Inflammatory macrophage treated with lipopolysaccharide for 4 hours (primary cell): ENCODE measurements at places on chromosomes 2 and 18.

GRCh38 chr2:205189301-205189700, 493.0 kb upstream of the NRP2 start:
- DNase-seq, result no peak

- no peak for DNase-seq
Observed at GRCh38 chr2:180169474-180169873, 162.4 kb upstream of the CWC22 start.

DNA sequence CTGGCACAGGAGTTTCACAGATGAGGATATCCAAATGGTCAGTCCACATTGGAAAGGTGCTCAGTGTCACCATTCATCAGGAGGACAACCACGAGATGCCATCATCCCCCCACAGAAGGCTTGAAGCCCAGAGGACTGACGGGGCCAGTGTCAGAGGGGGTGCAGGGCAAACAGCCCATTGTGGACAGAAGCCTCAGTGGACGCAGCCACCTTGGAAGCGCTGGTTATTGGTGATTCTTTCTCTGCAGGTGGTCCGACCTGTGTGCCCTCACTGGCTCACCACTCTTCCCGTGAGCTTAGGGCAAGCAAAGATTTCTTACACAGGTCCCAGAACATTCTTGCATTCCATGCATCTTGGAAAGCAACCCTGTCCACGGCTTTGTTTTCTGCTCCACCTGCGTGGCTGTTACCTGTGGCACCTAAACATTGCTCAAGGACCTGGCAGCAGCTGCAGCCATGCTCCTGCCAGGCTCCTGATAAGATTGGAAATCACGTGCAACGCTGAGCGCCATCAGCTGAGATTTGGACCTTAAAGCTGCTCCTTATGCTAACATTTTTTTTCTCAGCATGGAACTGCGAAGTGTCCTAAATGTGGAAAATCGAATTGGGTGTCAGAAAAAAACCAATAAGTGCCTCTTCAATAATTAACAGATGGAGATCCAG, 110.9 kb upstream of the CTDP1 start:
- DNase-seq, result no peak

- DNase-seq, result no peak
Observed at GRCh38 chr2:3460831-3461800, 58.2 kb downstream of the ADI1 start.

GRCh38 chr18:48284743-48285142, 124.4 kb downstream of the ZBTB7C start:
- DNase-seq, result no peak

- DNase-seq, result peak; percentile 83
Observed at GRCh38 chr2:58698620-58699019, 457.5 kb upstream of the FANCL start.

GRCh38 chr2:190781604-190782198, 98.9 kb upstream of the GLS start:
- DNase-seq, result peak; percentile 62

GRCh38 chr2:240879105-240879504, 10.5 kb downstream of the AGXT start:
- DNase-seq, result no peak

DNA sequence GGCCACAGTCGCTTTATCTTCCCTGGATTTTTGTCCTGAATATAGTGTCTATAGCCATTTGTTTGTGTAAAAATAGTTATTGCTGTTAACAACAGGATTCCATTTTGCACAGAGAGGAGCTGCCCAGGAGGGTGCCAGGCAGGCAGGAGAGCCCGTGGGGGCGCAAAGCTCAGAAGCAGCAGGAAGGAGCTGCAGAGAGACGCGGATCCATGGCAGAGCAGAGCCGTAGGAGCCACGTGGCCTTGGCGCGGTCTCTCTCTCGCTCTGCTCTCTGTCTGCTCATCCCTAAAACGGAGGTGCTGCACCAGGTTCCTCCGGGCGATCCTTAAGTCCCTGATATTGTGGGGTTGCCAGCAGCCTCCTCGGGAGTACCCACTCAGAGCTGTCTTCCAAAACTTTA, 185.3 kb upstream of the MYT1L start:
- DNase-seq, result no peak

- DNase-seq, result no peak
Observed at GRCh38 chr2:28543316-28544035, 47.6 kb downstream of the PLB1 start.

DNA sequence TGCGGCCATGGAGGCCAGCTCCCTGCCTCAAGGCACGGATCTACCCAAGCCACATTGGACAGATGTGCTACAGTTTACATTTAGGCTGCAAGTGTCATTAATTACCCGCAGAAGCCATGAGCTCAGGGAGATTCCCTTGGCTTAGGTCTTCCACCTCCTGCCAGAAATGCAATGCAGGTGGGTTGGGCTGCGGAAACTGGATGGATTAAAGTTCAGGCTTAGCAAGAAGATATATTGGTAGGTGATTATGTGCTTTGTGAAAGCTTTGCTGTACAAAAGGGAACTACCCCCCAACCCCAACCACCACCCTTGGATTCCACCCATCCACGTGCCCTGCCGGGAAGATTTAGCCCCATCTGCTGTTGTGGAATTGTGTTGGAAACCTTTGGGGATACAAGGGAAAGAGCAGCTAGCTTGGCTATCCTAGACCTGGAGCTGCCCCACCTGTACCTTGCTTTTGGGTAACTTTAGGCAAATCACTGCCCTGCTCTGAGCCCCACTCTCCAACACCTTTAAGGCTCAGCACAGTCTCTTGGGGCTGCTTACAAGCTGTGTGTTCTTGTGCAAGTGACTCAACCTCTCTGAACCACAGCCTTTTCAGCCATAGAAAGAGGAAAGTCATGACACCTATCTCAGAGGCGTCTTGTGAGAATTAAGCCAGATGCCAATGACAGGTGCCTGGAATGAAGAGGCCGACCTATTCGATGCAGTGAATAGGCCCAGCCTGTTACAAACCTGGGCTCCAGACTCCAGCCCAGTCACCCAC, 141.6 kb upstream of the GLI2 start:
- no peak for DNase-seq

GRCh38 chr2:171529914-171530313, 7.6 kb downstream of the CYBRD1 start:
- DNase-seq, result no peak

GRCh38 chr18:28735731-28736130, 558.8 kb upstream of the CDH2 start:
- DNase-seq, result no peak

DNA sequence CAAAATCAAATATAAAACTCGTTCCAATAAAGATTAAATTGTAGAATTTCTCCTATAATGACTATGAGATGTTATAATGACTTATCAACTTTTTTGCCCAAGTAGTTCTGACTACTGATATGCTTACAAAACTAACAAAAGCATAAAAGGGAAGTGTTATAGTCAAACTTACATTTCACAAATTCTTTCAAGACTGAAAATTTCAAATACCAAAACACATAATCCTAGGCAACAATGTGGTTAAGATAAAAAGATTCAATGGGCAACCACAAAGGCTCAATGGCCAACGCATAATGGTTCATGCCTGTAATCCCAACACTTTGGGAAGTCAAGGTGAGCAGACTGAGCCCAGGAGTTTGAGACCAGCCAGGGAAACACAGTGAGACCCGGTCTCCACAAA, 135.7 kb downstream of the USP34 start:
- peak; percentile 50 for DNase-seq

DNA sequence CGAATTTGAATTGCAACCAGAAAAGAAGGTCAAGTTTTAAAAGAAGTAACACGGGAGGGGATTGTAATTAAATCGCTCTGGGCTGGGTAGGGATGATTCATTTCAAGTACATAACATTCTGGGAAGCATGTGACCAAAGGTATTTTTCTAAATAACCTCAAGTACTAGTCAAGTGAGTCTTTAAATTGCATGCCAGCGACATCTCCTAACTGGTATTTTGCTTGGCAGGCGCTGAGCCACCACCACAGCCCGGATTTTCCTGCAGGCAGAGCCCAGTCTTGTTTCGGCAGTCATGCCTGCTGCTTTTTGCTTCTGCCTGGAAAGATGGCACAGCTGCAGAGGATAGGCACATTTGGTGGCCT, 33.7 kb upstream of the NPAS2 start:
- no peak for DNase-seq
